GM03348 (cell line): ENCODE measurements at places on chromosomes 1 and 21.

DNA sequence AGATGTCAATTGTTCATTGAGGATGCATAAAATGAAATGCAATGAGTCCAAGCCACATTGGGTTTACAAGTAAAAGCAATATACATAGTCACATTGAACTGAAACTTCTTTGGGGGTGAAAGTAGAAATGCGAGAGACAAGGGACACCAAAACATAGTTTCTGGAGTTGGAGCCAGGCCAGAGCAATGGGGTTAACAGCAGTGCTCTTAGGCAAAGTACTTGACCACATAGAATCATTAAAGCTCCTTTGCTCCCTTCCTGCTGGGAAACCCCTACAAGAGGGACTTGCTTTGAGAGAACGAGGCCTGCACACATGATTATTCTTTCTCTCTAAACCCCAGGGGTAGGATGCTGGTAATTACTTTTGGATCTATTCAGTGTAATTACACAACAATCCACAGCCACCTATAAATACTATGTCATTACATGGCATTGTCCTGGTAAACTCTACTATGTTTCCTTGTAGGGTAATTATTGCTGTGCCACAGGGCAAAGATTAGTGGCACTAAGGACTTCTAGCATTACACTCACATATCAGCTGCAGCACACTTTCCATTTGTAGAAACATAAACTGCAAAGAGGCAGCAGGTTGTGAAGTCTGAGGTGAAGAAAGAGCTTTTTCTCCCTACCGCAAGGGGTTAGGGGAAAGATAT, 421.6 kb upstream of the PBX1 start:
- no peak for DNase-seq

- no peak for DNase-seq
Observed at GRCh38 chr1:109894823-109895719, 15.6 kb upstream of the CSF1 start.

DNA sequence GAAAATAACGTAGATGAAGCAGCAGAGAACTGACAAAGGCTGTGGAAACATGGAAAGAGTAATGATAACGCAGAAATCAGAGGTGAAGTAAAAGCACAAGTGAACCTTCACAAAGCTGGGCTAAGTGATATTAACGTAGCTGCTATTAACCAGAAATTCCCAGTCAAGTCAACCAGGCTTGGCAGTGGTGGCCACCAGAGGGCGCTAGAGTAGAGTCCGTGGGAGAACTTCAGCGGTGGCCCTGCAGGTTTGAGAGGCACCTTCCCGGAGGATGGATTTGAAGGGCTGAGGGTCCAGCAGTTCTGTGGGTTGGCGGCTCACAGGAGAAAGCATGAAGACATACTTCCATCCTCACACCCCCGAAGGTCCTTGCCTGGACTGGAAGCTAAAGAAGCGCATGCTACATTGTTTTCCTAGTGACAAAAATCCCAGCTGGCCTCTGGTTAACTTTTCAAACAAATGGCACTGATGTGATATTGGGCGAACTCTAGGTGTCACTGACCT, 81.7 kb upstream of the ZNF648 start:
- peak; percentile 89 for DNase-seq

DNA sequence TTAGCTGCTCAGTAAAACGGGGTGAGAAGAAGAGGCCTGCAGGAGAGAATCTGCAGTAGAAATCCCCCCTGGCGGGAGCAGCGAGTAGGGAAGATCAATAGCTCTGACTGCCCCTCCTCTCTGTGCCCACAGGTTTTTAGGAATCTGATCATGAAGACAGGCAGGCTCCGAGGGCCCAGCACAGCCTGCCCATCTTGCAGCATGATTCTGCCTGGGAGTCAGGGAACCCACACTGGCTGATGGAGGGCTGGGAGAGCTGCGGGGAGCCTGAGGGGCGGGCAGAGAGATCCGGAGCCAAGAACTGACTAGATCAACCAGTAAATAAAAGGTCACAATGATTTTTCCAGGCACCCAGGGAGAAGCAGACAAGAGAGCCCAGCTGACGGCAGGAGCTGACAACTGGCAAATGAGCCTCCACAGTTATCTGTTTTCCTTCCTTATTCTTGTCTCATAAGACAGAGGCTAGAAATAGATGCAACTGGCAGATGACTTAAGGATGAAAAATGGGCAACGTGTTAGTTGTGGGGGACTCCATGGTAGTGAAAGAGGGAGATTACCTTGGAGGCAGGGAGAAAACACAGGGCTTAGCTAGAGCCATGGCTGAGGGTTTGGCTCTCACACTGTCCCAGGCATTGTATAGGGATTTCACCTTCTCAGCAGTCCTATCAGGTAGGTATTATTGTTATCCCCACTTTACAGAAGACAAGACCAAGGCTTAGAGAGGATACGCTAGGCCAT, 116.2 kb downstream of the PLXNA2 start:
- DNase-seq, result no peak
